ENCODE measurements at places on chromosomes 4 and X.

- DNase-seq, result no peak
Observed at GRCh38 chrX:107429090-107429489, 20.4 kb upstream of the FRMPD3 start.

DNA sequence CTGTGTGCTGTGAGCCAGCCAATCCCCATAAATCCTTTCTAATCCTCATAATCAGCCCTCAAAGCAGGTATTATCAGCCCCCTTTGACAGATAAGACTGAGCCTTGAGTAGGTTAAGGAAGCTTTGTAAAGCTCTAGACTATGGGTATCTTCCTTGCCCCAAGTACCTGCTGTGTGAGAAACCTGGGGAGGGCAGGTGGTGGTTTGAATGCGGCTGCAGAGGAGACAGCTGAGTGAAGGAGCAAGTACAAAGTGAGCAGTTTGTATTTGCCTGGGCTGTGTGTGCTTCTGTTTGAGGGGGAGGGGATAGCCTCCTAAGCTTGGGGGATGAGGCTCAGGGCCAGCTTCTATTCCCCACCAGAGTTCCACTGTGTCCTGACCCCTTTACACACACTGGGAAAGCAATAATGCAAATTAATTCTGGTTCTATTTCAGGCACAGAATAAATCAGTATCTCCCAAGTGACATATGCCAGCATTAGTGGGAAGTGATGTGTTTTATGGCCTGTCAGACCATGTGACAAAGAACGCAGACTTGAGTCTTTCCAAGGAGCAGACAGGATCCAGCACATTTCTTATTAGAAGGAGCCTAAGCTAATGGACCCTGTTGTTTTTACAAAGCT lies 63.5 kb downstream of the EVC start:
- DNase-seq, result no peak

DNA sequence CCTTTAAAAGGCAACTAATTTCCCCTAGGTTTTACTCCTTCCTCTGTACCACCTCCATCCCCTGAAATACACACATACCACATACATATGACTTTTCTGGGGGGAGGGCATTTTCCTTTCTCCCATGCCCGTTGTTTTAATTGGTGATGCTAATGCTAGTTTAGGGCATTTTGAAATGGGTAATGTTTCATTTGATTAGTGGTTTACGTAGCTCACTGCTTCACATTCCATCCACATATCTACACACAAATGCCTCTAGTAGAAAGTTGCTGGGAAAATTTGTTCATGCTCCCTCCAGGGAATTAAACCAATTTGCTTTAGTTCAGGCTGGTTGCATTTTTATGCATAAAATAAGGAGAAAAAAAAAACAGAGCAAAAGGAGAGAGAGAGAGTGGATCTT lies 231.2 kb downstream of the FRAS1 start:
- DNase-seq, result no peak

DNA sequence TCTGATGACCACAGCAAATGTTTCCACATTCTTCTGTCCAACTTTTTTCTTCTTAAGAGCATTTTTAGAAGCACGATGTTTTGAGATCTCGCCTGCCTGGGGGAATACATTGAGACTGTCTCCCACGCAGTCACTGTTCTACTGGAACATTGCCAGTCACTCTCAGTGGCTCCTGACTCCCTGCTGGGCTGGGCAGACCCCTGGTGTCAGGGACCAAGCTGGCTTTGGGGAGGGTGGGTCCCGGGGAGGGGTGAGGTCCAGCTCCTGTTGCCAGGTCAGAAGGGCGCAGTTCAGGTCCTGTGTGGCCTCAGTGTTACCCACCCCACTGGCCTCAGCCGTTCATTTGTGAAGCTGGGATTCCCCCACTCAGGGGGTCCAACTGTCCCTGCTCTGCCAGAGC lies 18.9 kb upstream of the ABLIM2 start:
- DNase-seq, result no peak

DNA sequence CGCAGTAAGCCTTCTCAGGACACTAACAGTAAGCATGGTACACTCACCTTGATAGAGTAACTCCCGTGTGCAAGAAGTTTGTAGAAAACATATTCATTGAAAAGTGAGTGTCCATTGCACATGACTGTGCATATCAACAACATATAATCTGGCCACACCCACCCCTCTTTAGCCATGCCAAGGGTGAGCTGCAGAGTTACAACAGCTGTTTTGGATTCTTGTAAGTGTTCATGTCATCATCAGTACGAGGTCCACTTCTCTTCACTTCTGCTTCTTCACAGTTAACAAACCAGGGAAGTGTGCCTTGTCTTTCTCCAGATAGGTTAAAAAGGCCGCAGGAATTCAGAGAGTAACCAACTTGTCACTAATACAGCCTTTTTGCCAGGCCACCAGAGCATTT lies 116.6 kb downstream of the IRF2 start:
- DNase-seq, result no peak

DNA sequence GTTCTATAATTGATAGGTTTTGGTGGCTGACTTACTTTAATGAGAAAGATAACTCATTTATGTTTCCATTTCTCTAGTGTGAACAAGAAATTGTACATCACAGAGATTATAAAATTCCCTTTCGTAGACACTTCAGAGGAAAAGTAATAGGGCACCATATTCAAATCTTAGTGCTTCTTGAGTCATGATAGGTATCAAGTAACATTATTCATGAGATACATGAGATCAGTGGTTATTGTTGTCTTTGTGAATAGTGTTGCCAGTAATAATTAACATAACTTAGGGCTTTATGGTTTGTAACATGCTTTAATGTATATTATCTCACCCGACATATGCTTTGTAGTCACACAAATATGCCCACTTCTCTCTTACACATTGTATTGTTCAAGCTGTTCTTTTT lies 73.7 kb upstream of the IL15 start:
- DNase-seq, result no peak

- DNase-seq, result no peak
Observed at GRCh38 chr4:150087006-150087405, 8.8 kb downstream of the DCLK2 start.

DNA sequence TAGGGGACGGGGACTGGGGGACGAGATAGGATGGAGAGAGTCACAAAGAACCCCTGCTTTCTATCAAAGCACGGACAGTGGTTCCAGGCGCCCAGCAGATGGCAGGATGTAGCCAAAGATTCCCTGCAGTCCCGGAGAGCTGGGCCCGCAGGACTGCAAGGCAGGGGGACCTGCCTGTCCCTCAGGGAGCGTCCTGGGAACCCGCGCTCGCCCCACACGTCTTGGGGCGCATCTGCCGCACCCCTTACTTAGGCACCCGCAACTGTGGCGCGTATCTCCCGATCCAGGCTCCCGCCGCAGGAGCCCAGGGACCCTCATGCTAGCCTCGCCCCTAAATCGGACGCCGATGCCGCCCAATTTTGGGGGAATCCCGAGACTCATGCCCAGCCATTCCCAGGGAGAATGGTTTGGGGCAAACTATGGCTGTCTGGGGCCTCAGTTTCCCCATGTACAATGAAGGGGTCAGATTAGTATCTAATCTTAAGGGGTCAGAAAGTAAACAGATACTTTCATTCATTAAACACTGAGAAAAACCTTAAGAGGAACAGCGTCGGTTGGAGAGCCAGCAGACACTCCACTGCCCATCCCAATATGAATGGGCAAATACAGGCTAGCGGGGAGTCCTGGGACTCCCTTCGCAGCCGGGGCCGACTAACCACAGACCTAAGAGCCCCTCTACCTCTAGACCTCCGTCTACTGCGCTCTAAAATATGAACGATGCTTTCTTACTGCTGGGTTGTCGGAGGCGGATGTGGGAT lies 581 bp upstream of the STK32B start:
- DNase-seq, result peak; percentile 3

- DNase-seq, result no peak
Observed at GRCh38 chr4:85113706-85114105, 147.2 kb upstream of the WDFY3 start.

DNA sequence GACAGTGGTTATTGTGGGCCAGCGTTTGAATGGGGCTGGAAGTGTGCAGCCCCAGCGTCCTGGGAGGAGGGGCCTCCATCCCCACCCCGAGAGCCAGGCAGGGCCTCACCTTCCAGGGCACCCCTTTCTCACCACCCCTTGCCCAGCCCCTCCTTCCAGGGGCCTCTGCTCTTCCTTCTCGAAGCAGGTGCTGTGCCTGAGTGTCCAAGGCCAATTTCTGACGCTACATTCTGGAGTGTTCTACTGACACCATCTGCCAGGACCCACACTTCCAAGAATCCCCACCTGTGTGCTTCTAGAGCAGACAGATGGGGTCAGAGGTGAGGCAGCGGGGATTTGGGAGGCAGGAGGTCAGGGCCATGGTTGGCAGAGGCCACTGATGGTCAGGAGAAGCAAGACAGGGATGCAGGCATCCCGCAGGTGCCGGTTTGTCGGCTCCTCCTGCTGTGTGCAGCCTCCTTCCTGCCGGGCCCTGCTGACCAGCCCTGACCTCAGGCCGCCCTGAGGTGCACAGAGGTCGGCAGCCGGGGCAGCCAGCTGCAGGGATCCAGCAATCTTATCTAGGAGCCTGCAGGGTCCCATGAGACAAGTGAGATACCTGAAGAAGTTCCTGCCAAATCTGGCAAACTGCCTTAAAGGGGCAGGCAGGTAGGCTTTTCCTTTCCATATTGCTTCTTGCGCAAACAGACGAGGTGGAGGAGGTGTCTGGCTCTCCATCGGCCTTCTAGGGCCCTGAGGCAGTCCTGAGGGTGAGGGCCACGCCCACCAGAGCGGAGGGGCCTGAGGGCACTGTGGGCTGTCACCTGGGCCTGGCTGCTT lies 18.8 kb downstream of the MSANTD1 start:
- no peak for DNase-seq

DNA sequence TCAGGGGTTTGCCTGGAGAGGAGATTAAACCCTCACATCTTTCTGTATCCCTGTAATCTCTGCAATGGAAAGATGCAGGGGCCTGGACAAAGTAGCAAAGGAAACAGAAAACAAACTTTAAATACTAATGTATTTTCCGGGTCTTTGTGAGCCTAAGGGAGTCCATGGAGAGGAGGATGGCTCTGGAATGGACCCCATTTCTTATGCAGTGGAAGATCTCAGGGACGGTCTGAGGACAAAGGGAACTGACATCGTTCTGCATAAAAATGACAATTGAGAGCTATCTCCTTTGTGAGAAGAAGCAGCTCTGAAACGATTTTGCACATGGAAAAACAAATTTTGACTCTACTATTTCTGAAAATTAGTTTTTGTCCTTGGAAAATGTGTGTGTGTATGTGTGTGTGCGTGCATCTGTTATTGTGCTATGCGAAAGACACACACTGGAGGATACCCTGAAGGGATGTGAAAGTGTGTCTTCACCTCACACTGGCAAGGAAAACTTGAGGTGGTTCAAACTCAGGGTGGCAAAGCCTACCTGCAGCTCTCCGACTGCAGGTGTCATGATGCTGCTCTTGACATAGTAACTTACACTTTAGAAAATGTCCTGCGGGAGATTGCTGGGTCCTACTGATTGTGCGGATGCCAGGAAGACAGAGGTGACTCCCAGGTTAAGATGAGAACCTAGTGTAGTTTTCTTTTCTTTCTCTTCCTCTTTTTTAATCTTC lies 126.4 kb upstream of the JADE1 start:
- DNase-seq, result no peak

DNA sequence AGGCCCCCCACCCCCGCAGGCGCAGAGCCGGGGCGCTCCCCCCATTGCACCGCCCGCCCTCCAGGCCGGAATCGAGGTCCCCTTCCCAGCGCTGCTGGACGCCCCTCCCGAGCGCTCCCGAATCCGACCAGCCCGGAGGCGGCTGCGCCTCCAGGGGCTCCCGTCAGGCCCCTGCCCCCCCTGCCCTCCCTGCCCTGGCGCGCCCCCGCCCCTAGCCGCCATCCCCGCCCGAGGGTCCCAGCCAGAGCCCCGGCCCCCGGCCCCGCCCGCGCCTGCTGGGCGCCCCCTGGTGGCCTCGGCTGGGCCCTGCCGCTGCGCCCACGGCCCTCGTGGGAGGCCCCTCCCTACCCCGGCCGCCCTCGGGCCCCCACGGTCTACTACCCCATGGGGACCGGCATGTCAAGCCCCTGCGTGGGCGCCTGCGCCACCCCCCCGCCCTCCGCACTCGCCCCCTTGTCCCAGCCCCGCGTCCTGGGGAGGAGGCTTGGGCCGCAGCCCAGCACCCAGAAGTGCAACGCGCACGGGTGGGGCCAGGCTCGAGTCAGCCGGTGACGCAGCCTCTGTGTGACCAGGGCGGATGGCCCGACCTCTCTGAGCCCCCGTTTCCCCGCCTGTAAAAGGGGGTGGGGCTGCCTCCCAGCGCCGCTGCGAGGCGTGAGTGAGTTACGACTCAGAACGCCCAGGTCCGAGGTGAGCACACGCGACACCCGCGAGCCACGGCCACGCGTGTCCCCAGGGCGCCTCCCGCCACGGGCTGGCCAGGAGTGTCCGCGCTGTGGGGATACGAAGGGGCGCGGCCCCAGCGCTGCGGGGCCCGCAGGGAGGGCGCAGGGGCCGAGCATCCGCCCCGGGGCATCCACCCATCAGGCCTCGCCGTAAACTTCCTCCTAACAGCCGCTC lies 104.9 kb downstream of the FAM53A start:
- DNase-seq, result peak; percentile 56

DNA sequence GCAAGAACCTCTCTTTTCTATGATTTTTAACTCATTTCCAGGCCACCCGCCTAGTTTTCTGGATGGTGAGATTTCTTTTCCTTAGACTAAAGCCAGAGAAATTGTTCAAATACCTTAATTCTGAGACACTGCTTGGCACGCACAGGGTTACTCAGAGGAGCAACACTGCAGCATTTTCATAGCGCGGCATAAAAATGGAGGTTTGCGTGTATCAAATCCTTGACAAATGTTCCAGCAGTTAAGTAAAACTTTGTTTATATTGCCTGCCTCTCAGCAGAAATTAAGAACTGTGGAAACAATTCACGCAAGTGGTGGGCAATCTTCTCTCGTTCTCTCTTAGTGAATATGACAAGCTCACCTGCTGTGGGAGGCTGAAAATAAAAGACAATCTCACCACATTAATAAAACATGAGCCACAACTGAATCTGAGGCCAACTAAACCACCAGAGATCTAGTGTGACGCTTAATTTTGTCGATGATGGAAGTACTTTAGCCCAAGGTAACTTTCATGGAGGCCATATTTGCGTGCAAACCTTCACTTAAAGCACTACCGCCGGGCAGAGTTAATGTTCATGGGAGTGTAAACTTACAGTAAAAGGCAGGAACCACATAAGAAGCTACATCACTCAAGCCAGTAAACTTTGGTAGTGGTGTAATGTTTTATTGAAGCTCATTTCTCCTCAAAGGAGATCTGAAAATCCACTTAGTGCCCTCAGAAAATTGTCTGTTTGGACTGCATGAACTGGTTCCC lies 894.8 kb upstream of the EPHA5 start:
- DNase-seq, result no peak

GRCh38 chrX:129744861-129745321 lies 6.1 kb downstream of the XPNPEP2 start:
- DNase-seq, result no peak

DNA sequence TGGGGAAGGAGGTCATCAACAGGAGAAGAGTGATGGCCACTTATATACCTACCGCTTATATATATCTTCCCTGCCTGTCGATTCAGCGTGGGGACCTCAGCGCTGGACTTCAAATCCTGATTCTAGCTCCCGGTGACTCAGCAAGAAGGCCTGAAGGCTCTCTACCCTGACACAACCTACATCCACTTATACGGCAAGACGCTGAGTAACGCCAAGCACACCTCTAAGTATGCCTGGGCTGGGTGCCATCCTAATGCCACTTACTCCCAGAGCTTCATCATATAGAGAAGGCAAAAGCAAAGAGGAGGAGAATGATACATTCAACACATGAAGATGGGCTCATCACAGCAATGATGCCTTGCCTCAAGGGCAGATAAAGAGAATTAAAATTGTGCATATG lies 198.3 kb downstream of the CHIC2 start:
- no peak for DNase-seq

All from GM06990 (cell line).